CD4-positive, alpha-beta T cell treated with Interleukin-2 at 100 ng/mL for 4 hours (primary cell): ENCODE measurements at places on chromosomes 5 and 9.

- DNase-seq, result no peak
Measured at GRCh38 chr5:40603378-40603777, 76.3 kb upstream of the PTGER4 start.

- DNase-seq, result no peak
Measured at GRCh38 chr9:136521537-136521936, 24.3 kb downstream of the NOTCH1 start.

- DNase-seq, result no peak
Measured at GRCh38 chr5:14410068-14410393, 171.6 kb upstream of the OTULINL start.

- DNase-seq, result no peak
Measured at GRCh38 chr9:70134360-70134759, 90.7 kb downstream of the MAMDC2 start.

DNA sequence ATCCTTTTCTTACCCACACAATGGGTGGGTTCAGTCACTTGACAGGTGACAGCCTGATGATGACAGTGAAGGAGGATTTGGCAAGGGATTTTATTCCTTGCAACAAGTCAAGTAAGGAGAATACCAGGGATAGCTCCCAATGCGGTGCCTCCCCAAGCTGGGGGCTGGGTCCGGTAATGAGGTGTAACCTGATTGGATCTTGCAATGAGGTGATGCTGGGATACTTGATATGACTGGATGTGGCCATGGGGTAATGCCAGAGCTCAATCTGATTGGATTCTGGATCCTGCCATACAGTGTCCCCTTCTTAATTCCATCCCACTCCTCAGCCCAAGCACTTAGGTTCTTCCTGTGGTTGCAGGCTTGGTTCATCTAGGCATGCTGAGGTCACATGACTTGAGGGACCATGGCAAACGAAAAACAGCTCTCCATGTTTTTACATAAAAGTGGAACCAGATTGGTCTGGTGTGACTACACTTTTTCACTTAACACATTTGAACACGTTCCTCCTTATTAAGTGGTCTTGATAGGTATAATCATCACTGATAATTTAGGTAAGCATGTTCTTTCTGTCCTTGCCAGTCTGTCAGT lies 181.1 kb downstream of the PDZD2 start:
- DNase-seq, result no peak

DNA sequence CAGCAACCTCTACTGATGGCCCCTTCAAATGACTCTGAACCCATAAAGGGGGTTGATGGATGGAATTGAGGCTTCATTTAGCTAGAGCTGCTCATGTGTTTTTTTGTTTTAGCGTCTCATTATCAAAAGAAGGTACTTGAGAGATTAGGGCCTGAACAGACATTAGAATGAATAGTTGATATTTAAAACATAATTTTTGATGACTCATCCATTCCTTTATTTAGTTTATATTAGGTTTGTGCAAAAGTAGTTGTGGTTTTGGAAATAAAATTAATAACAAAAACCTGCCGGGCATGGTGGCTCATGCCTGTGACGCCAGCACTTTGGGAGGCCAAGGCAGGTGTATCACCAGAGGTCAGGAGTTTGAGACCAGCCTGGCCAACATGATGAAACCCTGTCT lies 485.9 kb downstream of the PSAT1 start:
- DNase-seq, result no peak

DNA sequence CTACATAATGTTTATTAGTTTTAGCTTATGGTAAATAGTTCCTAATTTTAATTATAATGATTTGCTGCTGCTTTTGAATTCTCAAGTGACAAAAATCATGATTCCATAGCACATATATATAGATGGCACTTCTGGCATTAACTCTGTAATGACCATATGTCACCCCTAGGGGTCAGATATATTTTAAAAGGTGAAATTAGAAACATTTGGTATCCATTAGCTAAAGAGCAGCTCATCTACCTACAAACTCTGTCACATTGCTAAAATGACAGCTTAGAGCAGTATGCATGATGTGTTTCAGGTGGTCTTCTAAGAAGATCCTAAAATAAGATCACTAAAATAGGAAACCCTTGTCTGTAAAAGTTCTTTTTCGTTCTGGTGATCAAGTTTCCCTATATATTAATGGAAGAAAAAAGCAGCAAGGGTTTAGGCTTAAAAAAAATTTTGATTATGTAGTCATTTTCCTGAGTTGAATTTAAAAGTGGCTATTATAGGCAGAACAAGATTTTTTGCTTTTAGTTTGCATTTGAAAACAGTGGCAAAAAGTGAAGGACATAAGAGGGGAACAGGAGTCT lies 157.7 kb upstream of the POU5F2 start:
- DNase-seq, result peak; percentile 17

DNA sequence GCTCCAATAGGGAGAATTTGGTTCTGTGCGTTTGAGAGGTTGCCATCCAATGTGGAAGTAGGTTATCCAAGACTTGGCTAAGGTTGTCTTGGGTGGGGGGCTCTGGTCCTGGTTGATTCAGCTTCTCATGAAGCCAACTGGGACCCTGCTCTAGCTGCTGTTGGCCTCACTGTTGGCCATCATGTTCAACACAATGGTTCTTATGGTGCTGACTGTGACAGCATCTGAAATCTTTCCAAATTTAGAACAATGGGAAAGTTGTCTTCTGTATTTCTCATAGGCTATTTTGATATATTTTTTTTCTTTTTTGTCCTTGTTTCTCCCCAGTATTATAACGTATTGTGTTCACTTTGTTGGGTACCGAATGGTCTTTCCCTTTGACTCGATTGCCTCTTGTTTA lies 71.9 kb downstream of the GDNF start:
- DNase-seq, result no peak

DNA sequence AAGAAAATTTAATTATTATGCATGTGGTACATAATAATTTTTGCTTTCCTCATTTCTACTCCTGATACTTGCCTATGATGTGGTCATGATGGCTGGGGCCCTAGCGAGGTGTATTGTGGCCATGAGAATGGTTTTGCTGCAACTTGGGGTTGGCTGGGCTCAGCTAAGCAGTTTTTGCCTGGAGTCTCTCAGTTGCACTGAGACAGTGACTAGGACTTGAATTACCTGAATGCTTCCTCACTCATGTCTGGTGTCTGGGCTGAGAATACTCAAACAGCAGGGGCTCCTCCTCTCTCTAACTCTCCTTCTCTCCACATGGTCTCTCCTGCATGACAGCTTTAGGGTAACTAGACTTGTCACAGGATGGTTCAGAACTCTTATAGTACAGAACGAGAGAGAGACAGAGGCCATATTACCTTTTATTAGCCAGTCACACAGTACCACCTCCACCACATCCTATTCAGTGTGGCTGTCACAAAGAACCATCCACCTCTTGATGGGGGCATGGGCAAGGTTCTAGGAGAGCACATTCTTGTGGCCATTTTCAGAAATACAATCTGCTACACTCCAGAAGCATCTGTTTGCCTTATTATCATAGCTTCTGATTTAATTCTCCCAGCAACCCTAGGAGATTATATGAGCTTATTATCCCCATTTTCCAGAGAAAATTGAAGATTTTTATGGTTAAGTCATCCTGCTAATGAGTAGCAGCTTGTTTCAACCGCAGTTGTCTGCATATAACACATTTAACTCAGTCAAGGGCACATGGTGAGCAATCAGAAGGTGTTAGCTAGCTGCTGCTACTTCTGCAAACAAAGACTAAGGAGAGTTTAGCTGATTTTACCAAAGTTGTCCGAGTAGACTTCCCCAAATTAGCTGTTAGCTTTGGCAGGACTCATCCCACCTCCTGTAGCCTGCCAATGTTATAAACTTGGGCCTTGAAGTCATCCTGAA lies 245.1 kb downstream of the DOCK8 start:
- peak; percentile 22 for DNase-seq

GRCh38 chr5:132773114-132773513 lies 3.9 kb downstream of the SEPTIN8 start:
- DNase-seq, result no peak

GRCh38 chr5:150723845-150724244 lies 23.0 kb upstream of the RBM22 start:
- DNase-seq, result no peak

GRCh38 chr9:3200331-3200774 lies 325.4 kb downstream of the RFX3 start:
- DNase-seq, result no peak

- DNase-seq, result no peak
Measured at GRCh38 chr9:69020301-69021145, 6.6 kb upstream of the PRKACG start.

DNA sequence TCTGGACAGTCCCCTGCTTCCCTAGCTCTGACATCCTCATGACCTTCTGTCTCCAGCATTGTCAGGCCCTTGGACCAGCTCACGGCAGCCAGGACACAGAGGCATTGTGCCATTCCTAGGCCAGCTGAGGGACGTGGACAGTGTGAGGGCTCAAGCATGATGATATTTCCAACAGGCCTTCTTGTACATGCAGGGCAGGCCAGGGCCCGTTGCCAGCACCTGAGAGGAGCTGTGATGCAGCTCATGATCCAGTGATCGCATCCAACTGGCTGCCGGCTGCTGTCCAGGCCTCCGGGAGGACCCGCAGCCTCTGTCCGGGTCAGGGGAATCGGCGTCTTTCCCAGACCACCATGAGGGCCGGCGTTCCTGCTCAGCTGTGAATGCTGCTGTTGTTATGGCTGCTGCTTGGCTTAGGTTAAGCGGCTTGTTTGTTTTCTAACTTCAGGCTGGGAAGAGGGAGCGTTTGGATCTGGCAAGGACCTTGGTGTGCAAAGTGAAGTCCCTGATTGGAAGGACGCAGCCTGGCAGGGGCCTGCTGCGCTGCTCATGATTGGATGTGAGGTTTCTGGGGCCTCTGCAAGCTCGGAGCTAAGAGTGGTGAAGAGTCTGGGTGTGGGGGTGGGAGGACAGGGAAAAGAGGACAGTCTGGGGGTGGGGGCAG lies 53.8 kb downstream of the PDZD2 start:
- DNase-seq, result no peak

DNA sequence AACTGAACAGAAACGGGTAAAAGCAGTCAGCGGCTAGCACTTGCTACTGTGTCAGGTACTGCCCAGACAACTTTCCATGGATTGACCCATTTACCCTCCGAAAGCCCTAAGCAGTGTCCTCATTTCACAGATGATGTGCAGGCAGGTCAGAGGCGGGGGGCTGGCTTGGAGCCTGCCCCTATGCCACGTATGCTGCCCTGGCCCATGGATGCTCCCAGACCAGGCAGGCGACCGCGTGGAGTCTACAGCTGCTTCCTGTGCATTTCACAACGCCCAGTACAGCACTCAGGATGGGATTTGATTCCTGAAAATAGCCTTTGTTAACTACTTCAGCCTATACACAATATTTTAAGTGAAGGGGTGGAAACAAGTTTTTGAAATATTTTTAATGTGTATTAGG lies 202.9 kb downstream of the NXNL2 start:
- no peak for DNase-seq

DNA sequence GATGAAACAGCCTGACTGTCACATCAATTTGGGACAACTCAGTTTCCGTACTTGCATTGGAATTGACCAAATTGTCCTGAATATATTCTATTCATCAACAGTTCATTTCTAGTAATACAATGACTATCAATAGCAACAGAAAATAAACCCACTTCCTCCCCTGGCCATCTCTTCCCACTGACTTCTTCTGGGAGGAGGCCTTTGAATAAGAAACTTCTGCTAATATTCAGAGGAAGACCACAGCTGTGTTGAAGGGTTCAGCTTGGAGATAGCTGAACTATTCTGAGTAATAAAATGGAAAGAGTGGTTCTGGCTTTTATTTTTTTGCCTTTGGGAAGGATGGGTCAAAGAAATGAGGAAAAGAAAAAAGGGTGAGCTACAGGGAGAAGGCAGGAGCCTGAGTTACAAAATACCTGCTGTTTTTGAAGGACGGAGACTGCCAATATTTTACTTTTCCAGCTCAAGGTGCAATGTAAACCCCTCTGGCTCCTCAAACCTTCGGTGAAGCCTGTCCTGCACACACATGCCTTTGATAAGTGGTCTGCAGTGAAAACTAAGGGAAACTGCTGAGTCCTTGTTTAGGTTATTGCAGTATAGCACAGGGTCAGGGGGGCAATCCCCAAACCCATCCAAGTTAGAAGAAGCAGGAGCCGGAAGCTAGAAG lies 29.9 kb downstream of the FYB1 start:
- DNase-seq, result no peak

DNA sequence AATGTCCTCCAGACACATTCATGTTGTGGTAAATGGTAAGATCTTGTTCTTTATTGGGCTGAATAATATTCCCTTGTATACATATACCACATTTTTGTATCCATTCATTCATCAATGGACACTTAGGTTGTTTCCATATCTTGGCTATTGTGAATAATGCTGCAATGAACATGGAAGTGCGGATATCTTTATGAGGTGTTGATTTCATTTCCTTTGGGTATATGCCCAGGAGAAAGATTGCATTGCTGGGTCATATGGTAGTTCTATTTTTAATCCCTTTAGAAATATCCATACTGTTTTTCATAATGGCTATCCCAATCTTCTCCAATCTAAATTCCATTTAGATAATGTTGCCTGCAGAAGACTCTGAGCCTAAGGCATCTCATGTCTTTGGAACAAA lies 78.0 kb upstream of the TNC start:
- no peak for DNase-seq

DNA sequence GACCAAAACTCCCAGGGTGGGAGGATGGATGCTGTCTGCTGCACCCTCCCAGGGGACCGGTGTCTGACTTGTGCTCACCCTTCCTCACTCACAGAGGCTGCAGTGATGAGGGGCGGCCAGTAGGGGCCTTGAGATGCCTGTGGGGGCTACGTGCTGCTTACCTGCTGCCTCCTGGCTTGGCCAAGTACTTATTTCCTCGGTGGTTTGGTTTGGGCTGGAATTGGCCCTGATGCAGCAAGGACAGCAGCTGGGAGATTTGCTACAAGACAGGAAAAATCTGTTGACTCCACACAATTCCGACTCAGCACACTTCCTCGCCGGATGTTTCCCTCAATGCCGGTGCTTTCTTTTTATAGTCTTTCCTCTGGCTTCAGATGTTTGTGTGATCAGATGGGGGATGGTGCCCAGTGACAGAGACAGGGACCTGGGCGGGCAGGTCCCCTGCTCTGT lies 6.6 kb downstream of the PCDH12 start:
- no peak for DNase-seq
